ENCODE measurements at places on chromosomes 16 and 17.
A peak's percentile ranks its signal among the peaks of the same experiment; 100 is the strongest.

DNA sequence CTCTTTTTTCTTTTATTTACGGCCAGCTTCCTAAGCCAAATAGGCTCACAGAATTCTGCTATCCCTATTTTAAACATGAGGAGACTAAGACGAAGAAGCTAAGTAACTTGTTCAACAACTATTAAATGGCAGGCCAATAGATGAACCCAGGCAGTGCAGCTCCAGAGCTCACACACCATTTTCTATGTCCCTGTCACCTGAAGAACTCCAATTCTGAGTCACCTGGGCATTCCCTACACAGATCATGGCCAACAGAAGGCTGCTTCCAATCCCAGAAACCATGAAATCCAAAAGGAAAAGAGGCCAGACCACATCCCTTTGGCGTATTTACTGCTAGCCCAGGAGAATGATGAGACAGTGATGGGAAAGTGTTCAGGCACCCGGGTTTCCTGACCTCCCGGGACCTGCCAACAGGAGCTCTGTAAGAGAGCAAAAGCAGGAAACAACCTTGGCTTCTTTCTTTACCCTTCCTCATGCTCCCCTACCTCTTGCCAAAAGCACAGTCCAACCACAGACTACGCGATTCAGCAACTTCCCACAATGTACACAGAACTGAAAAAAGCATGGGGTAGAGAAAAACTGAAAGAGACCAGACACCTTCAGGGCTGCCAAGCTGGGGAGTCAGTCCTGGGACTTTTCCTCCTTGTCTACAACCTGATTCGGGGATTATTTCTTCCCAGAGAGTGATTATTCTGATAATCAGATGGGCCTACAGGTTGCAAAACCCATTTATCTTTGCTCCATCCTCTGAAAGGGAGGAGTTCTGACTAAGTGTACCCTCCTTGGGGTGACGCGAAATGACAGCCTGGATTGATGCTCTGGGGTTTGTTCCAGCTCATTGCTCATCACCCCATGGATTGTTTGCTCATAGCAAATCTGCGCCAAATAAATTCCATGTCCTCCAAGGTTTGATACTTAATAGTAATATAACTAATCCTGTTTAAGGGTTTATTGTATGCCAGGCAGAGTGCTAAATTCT is 47.8 kb upstream of the HAS3 start:
- no peak for DNase-seq

GRCh38 chr16:2775131-2775716 is 1.9 kb downstream of the ELOB start:
- DNase-seq = no peak

DNA sequence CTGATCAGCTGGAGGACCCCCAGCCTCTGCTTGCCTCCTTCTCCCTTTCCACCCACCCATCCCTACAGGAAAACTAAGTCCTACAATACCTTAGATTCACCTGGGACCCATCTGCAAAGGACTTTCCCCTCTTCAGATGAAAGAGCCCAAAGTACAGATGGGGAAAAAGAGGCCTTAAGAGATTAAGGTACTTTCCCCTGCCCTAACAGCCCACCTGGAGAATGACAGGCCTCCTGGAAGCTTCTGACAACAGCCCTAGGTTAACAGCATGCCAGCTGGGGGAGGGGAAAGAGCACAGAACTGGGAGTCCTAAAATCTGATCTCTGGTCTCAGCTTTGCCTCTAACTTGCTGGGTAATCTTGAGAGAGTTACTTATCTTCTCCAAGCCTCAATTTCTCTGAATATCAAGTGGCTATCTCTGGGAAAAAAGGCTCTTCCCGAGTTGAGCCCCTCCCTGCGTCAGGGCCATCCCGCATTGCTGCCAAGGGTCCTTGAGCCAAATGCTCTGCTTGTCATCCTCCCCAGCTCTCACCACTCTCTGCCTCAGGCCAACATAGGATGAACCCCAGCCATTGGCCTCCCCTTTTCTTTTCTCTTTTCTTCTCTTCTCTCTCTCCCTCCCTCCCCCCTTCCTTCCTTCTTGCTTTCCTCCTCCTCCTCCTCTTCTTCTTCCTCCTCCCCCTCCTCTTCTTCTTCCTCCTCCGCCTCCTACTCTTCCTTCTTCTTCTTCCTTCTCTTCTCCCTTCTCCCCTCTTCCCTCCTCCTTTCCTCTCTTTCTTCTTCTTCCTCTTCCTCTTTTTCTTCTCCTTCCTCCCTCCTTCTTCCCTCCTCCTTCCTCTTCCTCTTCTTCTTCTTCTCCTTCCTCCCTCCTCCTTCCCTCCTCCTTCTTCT is 22.5 kb upstream of the SP6 start:
- no peak for DNase-seq

GRCh38 chr16:57530522-57531252 is 5.7 kb downstream of the CCDC102A start:
- no peak for DNase-seq

- no peak for DNase-seq
These were observed 102.2 kb downstream of the CDK5R1 start for GRCh38 chr17:32588982-32589381.

DNA sequence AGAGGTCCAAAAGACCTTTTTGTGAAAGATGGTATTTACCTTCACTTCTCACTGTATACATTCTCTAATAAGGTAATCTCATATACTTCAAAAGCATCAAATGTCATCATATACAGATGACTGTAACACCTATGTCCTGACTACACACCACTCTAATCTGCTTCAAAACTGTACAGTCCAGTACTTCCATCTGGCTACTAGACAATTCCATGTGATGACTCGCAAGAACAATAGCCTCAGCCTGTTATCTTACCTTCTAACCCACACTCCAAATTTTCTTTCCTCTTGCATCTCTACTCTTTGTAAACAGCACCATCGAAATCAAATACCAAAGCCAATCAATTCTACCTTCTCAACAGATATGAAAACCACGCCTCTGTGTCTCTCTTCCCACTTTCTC is 24.1 kb downstream of the MYO1D start:
- DNase-seq = no peak

GRCh38 chr17:75889454-75889853 is 7.3 kb downstream of the TRIM65 start:
- DNase-seq = no peak

- no peak for DNase-seq
These were observed 162.3 kb downstream of the MSI2 start for GRCh38 chr17:57418463-57419246.

DNA sequence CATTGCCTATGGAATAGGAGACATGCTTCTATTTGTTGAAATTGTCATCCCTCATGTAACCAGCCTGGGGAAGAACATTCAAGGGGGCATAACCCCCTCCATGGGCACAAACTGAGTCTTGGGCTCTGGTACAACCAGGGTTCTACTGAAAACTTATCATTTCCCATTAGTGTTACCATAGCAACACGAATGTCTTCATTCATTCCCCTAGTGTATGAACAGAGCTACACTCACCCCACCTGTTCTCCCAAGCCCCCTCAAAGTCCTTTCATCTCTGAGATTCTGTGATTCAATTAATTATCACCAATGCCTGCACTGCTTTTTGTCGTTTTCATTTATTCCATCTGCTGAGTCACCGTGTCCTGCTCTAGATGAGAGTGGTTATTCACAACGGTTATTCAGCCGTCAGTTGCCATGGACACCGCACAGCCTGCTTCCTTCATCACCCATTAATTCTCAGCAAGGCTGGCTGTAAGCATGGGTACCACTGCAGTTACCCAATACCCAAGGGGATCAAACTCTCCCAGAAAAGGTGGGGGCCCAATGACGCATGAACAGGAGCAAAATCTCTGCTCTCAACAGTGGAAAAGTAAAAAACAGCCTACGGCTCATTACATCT is 1.6 kb upstream of the GAST start:
- peak; percentile 98 for DNase-seq

GRCh38 chr16:27841911-27842310 is 221.6 kb downstream of the GSG1L start:
- DNase-seq = no peak

DNA sequence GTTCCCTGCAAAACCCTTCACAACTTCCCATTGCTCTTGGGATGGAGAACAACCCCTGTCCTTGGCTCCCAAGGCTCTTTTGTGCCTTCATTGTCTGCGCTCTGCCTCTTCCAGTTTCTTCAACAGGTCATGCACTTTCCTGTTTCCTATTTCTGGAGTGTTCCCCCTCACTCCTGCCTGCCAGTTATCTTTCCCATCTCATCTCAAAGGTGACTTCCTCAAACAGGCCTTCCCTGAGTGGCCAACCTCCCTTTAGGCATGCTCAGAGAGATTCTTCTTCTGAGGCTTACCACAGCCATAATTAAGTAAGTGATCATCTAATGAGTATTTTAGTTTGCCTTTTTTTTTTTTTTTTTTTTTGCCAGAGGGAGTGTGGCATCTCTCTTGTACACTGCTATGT is 2.9 kb upstream of the CYLD start:
- DNase-seq = no peak

- DNase-seq = no peak
These were observed 18.0 kb downstream of the XPO6 start for GRCh38 chr16:28193530-28194423.

GRCh38 chr16:86354641-86355513 is 155.4 kb upstream of the FOXF1 start:
- DNase-seq = no peak

- no peak for DNase-seq
These were observed 650.6 kb upstream of the SALL1 start for GRCh38 chr16:51801635-51802034.

DNA sequence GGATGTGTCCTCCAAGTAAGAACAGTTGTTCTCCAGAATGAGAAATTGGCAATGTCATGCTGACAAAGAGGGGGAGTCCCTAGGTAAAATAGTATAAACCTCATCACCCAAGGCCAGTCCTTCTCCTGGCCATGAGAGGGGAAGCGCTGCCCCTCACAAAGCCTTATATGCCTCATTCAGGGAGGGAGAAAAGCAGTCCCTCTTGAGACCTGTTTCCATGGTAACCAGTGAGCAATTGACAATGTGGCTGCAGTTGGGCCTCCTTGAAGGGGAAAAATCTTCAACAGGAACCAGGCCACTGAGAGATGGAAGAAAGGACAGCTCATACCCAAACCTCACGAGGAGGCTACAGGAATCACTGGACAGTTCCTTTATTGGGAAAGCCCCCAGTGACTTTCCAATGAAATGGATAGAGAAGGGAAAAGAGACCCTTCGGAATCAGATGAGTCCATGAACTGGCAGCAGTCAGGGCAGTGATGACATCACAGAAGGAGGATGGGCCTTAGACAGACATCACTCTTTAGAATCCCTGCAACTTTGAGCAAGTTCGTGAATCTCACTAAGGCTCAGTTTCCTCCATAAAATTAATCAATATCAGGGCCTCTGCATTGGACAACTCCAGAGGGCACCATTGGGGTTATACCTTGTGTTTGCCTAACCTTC is 275.7 kb downstream of the TOX3 start:
- no peak for DNase-seq

Measured in NCI-H1436 treated with DMSO at 0.1 percent for 48 hours (cell line).